ENCODE measurements at places on chromosomes 16 and 17. TPM values are rescaled to one million over a fixed set of nuclear protein-coding genes. Genes with fewer than 3 reads are reported as not detected.

GRCh38 chr16:80971819-80972218 lies 34.9 kb downstream of the CMC2 start:
- DNase-seq, result no peak
- no peak overlapping the region for H3K27ac ChIP-seq
- no peak overlapping the region for H3K4me3 ChIP-seq
- no peaks in the 10 kb centered on the region for H3K27me3 ChIP-seq
- H3K36me3 ChIP-seq, result no peaks in the 10 kb centered on the region

GRCh38 chr16:87725596-87726235 lies 40.1 kb downstream of the KLHDC4 start:
- no peaks in the 10 kb centered on the region for H3K4me1 ChIP-seq
- no peak overlapping the region for H3K4me3 ChIP-seq
- H3K27me3 ChIP-seq, result no peaks in the 10 kb centered on the region
- H3K36me3 ChIP-seq, result no peaks in the 10 kb centered on the region
- no peak for DNase-seq

- H3K4me3 ChIP-seq, result no peak overlapping the region
- peaks cover 13% of the 10 kb centered on the region for H3K4me1 ChIP-seq
- no peaks in the 10 kb centered on the region for H3K36me3 ChIP-seq
- H3K27me3 ChIP-seq, result no peaks in the 10 kb centered on the region
These were observed 7.5 kb upstream of the JUP start for GRCh38 chr17:41793784-41794539.

- H3K27ac ChIP-seq, result no peak overlapping the region
- H3K4me1 ChIP-seq, result no peaks in the 10 kb centered on the region
- H3K36me3 ChIP-seq, result no peaks in the 10 kb centered on the region
- no peak overlapping the region for H3K4me3 ChIP-seq
- H3K27me3 ChIP-seq, result peaks cover 26% of the 10 kb centered on the region
- no peak for DNase-seq
These were observed 259.1 kb downstream of the C16orf95 start for GRCh38 chr16:87057951-87058560.

GRCh38 chr17:67121316-67121891 lies 77.0 kb downstream of the CACNG1 start:
- no peak for DNase-seq
- H3K36me3 ChIP-seq, result peaks cover 57% of the 10 kb centered on the region
- no peaks in the 10 kb centered on the region for H3K4me1 ChIP-seq
- H3K27ac ChIP-seq, result no peak overlapping the region
- no peaks in the 10 kb centered on the region for H3K27me3 ChIP-seq
- H3K4me3 ChIP-seq, result no peak overlapping the region

DNA sequence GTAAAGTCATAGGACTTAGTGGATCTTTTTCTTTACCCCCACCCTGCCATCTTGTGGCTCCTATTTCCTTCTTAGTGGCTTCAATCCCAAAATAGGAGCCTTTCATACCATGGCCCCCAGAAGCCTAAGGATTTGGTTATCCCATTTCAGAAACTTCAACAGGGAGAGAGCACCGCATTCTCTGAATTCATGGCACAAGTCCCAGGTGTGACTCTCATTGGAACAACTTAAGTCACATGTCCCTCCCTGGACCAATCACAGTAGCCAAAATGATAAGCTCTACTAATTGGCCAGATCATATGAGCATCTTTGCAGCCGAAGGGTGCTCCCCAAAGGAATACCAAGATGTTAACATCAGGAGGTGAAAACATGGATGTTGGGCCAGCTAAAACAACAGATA lies 43.2 kb downstream of the AXIN2 start:
- H3K27ac ChIP-seq, result no peak overlapping the region
- no peaks in the 10 kb centered on the region for H3K36me3 ChIP-seq
- no peaks in the 10 kb centered on the region for H3K27me3 ChIP-seq
- no peak overlapping the region for H3K4me3 ChIP-seq
- peak; percentile 44 for DNase-seq

- H3K4me3 ChIP-seq, result no peak overlapping the region
- H3K4me1 ChIP-seq, result no peaks in the 10 kb centered on the region
- H3K27ac ChIP-seq, result no peak overlapping the region
- H3K27me3 ChIP-seq, result no peaks in the 10 kb centered on the region
These were observed 2.9 kb upstream of the GALK1 start for GRCh38 chr17:75767881-75768280.

The TP53TG3C gene
- total RNA-seq, result not detected

The C17orf67 gene
- total RNA-seq, result 1.3 TPM

The ALOX15B gene
- not detected for total RNA-seq

The MED9 gene
- total RNA-seq, result 10.3 TPM

The MRPL38 gene
- total RNA-seq, result 18.8 TPM
